Dermis blood vessel endothelial cell (primary cell): ENCODE measurements at places on chromosomes 7 and 10. TPM values are rescaled to one million over a fixed set of nuclear protein-coding genes. Genes with fewer than 3 reads are reported as not detected.

DNA sequence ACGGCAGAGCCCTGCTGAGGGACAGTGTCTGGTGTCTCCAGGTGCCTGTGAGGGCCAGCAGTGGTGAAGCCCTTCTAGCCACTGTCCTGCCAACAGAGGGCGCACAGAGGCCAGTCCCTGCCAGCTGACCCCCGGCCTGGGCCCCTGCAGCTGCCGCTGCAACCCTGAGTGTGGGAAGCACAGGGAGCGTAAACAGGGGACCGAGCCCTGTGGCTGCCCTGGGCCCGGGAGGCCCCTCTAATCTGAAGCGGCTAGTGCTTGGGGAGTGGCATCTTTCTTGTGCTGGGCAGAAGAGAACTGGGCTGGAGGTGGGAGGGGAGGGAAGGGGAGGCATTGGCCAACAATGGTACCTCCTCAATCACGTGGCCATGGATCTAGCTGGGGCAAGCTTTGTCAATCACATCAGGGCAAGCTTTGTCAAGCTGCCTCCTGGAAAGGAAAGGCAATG, 34.6 kb downstream of the TRIM8 start:
- peak; percentile 79 for DNase-seq

- DNase-seq: no peak
Measured at GRCh38 chr10:62778125-62778524, 26.4 kb upstream of the ADO start.

DNA sequence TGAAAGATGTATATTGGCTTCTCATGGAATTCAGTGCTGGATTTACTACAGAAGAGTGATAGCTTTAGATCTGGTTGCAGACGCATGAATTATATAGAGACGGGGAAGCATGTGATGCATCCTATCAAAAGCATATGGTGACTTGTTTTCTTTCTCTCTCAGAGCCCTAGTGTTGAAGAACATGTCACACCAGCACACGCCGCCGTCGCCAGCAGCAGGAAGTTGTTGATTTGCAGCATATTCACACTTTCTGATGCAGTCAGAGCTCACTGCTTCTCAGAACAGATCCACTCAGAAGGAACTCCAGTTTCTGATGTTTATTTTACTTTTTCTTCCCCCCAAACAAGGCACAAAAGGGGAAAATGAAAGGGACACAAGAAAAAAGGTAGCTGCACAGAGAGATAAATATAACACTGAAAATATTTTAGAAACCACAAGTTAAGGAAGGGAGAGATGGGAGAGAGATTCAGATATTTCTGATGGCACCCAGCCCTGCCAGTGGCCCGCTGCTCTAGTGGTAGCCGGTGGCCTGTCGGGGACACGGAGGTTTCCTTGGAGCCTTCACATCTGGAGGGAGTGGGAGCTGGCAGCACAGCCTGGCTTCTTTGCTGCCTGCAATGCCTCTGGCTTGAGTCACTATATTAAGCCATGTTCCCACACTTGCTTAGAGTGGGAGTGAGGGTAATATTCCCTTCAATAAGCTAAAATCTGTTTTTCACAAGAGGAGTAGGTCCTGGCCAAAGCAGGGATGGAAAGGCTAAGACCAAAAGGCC, 123.2 kb downstream of the NRP1 start:
- peak; percentile 21 for DNase-seq

PIP gene
- total RNA-seq: not detected in 2 replicates

COL17A1 gene
- 0.34 and 0.84 TPM in 2 replicates for total RNA-seq

GIMAP2 gene
- 75.9 and 87.0 TPM in 2 replicates for total RNA-seq

GRCh38 chr7:46759711-46760480, 822.0 kb downstream of the TNS3 start:
- peak; percentile 21 for DNase-seq

GRCh38 chr10:72753760-72754231, 61.9 kb downstream of the MCU start:
- no peak for DNase-seq

GRCh38 chr7:147308539-147308938, 1191.9 kb downstream of the CNTNAP2 start:
- no peak for DNase-seq

DNA sequence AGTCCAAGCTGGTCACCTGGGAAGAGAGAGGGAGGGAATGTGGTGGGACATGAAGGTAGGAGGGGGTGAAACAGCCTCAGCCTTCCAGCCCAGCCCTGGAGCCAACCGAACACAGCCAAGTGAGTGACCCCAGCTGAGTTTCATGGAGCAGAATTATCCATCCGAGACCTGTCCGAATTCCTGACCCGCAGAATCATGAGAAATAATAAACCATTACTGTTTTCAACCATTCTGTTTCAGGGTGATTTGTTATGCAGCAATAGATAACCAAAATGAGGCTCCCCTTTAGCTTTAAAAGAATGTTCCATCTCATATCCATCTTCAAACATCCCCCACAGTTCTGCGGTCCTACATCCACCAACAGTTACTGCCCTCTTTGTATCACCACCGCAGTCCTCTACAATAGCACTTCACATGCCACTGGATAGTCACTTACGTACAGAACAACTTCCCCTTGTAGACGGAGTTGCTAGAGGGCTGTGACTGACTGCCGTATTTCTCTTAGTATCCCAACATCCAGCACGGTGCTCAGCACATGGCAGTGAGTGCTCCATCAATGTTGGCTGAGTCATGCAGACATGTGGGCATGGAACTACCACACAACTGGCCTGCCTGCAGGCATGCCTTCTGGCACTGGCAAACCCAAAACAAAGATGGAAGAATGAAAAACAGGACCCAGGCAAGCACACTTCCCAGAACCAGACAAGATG, 18.5 kb downstream of the KIAA1549 start:
- no peak for DNase-seq

GRCh38 chr7:154844955-154845354, 158.0 kb downstream of the PAXIP1 start:
- no peak for DNase-seq

LBX1 gene
- not detected in 2 replicates for total RNA-seq

GRCh38 chr7:20539201-20539600, 76.3 kb upstream of the ABCB5 start:
- peak; percentile 28 for DNase-seq

DNA sequence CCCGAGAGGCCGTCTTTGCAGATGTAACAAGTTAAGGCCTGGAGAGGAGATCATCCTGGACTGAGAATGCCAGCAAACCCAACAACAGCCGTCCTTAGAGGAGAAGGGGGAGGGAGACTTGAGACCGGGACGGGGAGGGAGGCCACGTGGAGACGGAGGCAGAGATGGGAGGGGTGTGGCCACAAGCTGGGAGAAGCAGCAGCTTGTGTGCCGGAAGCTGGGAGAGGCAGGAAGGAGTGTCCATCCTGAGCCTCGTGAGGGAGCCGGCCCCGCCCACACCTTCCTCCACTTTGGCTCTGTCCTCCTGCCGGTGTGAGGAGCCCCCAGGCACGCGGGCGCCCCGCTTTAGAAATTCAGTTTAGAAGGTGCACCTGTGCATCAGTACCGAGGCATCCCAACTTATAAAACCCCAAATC, 95.7 kb downstream of the DNAJB6 start:
- peak; percentile 26 for DNase-seq

WEE2 gene
- not detected in 2 replicates for total RNA-seq

GDI2 gene
- total RNA-seq: 581 and 665 TPM in 2 replicates

DNA sequence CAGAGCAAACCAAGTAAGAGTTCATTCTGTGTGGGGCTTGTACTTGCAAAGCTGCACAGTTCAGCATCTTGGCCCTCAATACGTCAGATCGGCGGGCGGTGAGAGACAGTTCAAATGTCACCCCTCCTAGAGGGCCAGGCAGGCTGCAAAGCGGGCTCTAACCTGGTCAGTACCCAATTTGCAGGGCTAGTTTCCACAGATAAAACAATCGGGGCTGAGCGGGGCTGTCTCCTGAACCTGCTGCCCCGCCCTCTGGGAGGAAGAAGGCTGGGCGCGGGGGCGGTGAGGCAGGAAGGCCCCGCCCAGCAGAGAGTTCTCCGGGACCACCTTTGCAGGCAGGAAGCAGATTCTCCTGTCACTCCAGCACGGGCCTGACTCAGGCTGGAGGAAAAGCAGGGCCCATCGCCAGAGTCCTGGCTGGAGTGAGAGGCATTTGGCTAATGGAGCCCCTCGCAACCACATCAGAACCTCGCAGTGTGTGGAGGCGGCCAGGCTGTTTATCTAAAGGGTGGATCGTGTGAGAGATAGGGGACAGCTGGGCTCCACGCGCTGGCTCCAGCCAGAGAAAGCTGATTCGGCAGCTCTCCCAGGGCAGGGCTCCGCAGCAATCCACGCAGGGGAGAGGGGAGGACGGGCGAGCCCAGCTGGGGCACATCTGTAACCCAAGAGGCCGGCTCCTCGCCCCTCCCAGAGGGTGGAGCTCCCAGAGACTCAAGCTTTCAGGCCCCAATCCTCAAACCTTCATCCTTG, 83.1 kb downstream of the SH3PXD2A start:
- peak; percentile 72 for DNase-seq

GRCh38 chr10:63751836-63752235, 230.6 kb downstream of the REEP3 start:
- no peak for DNase-seq

SPDYE16 gene
- total RNA-seq: 0.09 TPM in 1 of 2 replicates, not detected in the other

DNA sequence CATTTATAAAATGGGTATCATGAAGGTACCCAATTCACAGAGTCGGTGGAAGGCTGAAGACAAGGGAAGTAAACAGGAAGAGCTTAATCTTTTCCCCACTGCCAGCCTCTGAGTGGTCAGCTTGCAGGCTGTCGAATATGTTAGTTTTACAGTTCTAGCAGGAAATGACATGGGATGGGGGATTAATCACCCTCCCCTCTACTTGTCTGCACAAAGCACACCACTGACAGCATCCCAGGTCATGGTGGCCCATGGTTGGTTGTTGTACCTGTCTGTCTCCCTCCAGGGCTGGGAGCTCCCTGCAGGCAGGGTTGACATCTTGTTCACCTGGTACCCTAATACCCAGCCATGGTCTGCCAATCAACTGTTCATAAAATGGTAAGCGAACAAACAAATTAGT, 55.6 kb downstream of the GRB10 start:
- DNase-seq: peak; percentile 79

FGFR2 gene
- 0.42 and 1.7 TPM in 2 replicates for total RNA-seq

DNA sequence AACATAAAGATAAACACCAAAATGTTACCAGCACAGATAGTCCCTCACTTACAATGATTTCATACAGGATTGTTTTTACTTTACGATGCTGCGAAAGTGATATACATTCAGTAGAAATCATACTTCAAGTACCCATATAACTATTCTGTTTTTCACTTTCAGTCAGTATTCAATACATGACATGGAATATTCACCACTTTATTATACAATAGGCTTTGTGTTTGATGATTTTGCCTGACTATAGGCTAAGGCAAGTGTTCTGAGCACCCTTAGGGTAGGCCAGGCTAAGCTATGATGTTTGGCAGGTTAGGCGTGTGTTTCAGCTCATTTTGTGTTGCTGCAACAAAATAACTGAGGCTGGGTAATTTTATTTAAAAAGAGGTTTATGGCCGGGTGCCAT, 155.0 kb downstream of the RTKN2 start:
- no peak for DNase-seq

GRCh38 chr7:43784030-43784584, 25.6 kb downstream of the BLVRA start:
- DNase-seq: no peak

CTBP2 gene
- total RNA-seq: 112 and 148 TPM in 2 replicates

DPP6 gene
- not detected in 2 replicates for total RNA-seq

DNA sequence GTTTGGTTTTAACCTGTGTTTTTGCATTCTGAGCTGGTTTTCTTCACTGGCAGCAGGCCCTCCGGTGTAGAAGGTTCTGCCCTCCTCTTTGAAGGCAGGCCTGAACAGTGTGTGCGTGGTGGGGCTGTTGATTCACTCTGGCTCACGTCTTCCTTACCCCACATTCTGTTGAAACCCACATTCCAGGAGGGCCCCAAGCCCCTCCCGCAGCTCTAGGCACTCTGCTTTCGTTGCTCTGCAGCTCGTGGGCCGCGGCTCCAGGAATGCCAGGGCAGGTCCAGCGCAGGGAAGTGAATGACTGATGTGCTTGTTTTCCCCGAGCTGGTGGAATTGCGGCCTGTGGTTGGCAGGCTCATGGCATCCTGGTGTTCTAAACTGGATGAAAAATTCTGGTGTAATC, 49.0 kb downstream of the HTRA1 start:
- DNase-seq: no peak

DNA sequence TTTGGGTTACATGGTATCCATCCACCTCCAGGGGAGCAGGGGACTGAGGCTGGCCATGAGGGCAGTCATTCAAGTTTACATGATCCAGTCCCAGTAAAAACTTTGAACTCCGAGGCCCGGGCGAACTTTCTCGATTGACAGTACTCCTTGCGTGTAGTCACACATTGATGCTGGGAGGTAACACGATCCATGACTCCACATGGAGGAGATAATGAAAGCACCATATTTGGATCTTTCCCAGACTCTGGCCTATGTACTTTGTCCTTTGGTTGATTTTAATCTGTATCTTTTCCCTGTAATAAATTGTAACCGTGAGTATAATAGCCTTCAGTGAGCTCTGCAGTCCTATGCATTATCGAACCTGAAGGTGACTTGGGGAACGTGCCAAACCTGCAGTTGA, 401.6 kb downstream of the KCNMA1 start:
- no peak for DNase-seq
